HT-29 (cell line): ENCODE measurements at places on chromosomes 2 and 18.
A peak's percentile ranks its signal among the peaks of the same experiment; 100 is the strongest.

DNA sequence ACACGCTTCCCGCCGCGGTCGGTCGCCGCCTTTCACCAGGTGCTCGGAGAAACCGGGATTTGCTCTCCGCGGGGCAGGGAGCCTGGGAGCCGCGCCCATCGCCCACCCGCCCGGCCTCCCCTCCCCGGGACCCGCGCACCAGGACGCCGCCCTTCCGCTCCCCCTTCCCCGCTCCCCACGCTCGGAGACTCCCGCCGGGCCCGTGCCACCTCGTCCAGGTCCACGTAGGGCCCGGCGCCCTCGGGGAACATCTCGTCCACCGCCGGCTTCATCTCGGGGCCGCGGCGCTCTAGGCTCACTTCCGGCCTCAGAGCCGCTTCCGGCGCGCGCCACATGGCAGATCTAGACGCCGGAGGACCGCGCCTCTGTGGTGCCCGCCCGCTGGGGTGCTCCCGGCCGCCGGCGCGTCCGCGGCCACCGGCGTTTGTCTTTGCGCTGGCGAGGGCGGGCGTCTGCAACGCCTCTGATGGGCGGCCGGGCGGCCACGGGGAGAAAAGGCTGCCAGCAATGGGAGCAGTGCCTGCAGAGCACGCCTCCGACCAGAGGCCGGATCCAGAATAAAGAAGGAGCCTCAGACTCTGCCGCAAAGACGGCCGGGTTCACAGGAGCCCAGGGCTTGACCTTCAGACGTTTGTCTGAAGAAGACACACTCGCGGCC is at the start of gene COPS9:
TSS of gene COPS9 (minus strand) at position 293 of the 658 bp plus-strand sequence. CDS start at position 272, 21 bp downstream.
- DNase-seq: peak; percentile 85

GRCh38 chr2:223976635-223977226 is 19.5 kb downstream of the MRPL44 start:
- no peak for DNase-seq

GRCh38 chr18:46401486-46402070 is 255.4 kb downstream of the LOXHD1 start:
- DNase-seq: no peak

DNA sequence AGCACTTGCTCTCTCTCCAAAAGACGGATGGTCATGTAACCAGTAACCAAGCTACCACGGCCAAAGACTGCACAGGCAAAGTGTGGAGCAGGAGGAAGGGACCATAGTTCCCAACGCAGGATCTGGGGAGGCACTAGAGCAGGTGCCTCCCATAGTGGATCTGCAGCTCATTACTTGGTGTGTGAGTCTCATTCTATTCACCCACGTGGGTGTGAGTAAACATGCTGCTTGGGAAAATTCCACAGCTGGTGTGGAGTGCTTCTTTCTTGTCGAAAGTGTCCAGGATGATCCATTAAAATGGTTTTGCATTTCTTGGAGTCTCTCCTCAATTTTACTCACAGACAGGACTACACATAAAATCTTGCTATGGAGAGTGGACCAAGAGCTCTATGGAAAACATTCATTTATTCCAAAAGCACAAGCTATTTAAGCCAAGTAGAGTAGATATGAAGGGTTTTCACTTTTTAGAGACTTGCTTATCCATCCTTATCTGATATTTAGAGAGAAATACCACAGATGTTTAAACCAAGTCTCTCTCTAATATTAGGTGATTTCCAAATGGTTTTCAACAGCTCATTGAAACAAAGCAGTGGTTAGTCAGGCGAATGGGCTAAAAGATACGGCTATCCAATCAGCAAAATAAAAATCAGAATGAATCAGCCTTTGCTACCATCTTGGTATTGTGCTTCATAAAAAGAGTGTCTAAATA is 104.3 kb upstream of the CCDC195 start:
- DNase-seq: peak; percentile 11

DNA sequence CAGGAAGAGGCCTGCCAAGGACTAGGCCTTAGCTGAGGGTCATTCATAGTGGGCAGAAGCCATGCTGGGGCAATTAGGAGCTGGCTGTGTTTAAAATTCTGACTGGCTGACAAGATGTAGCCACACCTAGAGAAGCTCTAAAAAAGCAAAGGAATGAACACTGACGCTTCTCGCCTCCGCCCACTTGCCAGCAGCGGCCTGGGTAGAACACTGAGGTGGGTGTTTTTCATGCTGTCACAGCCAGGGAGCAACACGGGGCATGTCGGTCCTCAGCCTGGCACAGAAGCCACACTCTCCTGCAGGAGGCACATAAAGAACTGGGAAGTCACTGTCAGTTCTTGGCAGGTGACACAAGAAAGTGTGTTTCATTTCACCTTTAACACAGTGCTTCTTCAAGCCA is 10.4 kb downstream of the CHST10 start:
- no peak for DNase-seq

DNA sequence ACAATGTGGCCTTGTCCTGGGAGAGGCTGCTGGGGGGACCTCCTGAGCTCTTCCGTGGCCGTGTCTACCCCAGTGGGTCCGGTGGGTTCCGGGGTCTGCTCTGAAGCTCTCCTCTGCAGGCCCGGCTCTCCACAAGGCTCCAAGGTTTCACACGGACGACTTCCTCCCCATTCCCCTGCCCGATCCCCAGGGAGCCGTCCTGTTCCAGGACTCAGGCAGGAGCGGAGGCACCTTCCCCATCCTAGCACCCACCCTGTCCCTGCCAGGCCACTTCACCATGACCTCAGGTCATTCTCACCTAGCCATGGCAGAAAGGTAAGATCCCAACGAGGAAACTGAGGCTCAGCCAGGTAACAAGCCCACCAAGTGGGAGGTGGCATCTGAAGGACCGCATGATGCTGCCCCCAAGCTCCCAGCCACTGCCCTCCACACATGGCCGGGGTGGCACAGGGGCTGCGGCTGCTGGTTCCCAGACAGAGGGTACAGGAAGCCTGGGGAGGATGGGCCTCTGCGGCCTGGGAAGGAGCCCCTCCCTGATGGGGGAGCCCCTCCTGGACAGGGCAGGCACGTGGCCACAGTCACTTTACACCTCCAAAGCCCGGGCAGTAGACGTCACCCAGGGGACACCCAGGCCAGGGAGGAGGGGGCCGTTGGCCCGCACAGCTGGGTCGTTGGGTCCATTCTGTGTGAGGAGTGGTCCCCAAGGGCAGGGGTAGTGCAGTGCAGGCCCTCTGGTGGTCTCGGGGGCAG is 274.0 kb downstream of the NDUFA10 start:
- no peak for DNase-seq

- no peak for DNase-seq
These were observed 84.8 kb upstream of the RASGRP3 start for GRCh38 chr2:33391529-33392255.

DNA sequence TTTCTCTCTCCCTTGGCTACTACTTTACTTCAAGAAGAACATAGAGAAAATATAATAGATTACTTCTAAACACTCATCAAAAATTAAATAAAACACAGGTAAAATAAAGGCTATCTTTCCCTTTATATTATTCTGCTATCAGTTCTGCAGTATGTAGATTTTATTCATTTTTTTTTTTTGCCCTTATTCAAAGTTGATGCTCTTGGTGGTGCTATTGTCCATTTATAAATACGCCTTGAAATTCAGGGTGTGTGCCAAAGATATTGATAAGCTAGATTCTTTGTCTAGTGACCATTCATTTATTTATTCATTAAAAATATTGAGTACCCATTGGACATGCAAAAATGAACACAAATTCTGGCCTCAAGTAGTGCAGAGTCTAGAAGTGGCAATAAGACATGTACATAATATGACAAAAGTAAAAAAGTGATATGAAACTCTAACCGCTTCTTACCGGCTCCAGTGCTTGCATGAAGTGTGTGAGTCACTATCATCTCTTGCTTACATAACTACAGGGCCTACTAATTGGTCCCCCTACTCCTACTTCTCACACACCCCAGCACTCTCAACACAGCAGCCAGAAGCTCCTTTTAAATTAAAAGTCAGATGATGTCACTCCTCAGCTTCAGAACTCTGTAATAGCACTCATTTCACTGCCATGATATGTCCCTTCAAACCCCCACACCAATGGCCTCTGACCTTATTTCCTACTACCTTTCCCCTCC is 208.3 kb upstream of the FANCL start:
- DNase-seq: no peak

DNA sequence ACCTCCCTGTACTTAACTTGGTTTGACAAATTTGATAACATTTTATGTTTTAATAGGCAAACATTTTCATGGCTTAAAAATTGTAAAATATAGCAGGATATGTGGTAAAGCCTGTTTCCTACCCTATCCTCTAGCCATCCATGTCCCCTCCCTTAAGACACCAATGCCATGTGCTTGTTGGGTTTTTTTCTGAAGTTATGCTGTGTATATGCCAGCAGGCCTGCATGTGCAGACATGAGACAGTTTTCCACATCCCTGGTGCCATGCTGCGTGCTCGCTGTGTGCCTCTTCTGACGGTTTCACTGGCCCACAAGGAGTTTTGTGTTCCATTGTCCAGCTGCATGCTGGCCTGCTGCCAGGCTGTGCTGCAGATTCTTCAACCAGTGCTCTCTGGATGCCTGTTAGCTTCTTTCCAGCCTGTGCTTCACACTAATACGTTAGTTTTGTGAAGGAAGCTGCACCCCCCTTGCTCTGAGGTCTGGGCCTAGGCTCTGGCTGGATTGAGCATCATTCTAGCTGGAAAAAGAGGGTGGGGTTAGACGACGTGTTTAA is 16.9 kb downstream of the INPP4A start:
- DNase-seq: no peak

GRCh38 chr18:3867864-3868311 is 417.9 kb downstream of the TGIF1 start:
- DNase-seq: no peak

- no peak for DNase-seq
These were observed 45.8 kb upstream of the OTOF start for GRCh38 chr2:26523750-26524149.

DNA sequence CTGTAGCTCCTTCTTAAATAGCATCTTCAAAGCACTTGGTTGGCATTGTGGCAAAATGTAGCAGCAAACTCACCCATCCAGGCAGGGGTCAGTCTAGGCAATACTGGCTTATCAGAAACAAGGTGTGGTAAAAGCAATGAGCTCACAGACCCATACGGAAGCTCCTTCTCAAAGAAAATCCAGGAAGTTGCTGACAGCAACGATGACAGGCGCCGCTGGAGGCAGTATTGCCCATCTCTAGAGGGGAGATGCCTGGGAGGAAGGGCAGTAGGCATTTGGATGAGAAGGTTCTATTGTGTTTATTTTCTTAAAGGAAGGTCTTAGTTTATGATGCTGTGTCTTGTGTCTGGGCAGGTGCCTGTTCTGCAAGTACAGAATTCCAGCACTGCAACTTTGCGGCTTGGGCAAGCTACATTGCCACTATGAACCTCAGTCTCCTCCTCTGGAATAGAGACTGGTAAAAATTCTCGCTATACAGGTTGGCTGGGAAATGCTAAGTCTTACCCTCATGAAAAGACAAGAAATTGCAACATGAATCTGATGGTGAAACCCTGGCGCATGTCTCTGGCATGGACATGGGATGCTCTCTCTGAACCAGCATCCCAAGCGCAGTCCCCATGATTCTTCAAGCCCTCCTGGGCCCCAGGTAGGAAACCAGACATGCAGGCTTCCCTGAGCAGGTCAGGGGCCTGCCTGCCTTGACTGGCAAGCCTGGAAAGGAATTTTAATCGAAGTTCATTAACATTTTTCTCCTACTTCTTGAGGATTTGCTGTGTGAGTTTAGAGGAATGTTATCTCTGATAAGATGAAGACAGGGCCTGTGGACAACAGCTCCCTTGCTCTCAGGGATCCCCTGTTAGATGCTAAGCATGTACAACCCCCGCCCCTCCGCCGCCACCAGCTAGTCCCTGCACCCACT is 156.0 kb downstream of the TFCP2L1 start:
- DNase-seq: peak; percentile 82

- peak; percentile 8 for DNase-seq
These were observed 68.2 kb downstream of the ZNF516 start for GRCh38 chr18:76426737-76427305.

DNA sequence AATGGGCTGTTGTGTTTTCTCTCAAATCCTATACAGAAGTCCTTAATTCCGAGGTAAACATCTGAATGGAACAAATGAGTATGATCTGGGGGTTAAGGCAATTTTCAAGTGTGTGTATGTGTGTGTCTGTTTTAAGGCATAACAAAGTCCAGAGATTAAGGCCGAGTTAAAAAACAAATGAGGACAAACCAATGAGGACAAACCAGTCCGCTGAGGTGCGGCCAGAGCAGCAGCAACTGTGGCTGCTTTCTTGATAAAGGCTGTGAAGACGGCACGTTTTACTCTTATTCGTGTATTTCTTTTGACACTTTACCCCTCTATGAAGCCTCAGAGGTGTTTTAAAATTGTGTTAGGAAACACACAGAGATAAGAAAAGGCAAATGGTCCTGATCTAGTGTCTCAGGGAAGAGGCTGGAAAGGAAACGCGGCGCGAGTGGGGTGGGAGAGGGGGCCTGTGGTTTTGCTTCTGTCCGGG is 495 bp upstream of the GULP1 start:
- DNase-seq: peak; percentile 30

DNA sequence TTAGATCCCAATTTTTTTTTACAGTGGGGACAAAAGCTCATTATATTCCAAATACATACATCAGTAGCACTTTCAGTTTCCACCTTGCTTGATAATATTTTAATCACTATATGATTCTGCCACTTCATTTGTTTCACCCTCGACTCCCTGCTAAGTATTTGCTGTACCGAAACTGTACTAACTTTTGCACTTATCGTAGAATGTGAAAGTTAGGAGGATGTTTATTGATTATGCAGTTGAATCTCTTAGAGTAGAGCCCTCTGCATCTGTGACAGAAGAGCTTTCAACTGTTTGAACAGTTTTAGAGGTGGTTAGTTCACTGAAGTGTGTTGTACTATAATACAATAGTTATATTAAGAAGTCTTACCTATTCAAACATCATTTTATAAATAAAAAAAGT is 20.8 kb downstream of the NCOA1 start:
- DNase-seq: no peak

DNA sequence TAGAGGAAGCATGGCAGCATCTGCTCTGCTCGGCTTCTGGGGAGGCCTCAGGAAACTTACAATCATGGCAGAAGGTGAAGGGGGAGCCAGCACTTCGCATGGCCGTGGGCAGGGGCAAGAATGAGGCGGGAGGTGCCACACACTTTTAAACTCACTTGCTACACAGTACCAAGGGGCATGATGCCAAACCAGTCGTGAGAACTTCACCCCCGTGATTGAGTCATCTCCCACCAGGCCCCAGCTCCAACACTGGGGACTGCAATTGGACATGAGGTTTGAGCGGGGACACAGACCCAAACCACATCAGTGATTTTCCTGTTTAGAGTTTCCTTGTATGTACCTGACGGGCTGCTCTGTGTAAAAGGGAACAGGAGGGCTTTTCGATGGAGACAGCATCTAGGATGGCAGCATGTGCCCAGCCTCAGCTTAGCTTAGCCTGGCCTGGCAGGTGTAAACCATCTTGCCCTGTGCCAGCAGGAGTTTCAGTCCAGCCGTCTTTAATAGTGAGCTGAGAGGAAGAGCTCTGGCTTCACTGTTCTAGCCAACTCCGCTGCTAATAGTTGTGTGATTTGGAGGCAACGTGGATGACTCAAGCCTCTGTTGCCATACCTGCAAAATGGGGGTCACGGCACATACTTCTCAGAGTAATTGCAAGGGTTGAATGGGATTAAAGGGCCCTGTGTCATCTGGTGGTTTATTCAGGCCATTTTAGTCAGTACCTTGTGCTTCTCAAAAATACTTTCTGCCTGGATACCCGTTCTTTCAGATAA is 101.8 kb downstream of the ASAP2 start:
- no peak for DNase-seq
